Upper lobe of right lung (tissue), 1 donor: ENCODE measurements at places on chromosomes 12 and 14. TPM values are rescaled to one million over a fixed set of nuclear protein-coding genes. Genes with fewer than 3 reads are reported as not detected.

DNA sequence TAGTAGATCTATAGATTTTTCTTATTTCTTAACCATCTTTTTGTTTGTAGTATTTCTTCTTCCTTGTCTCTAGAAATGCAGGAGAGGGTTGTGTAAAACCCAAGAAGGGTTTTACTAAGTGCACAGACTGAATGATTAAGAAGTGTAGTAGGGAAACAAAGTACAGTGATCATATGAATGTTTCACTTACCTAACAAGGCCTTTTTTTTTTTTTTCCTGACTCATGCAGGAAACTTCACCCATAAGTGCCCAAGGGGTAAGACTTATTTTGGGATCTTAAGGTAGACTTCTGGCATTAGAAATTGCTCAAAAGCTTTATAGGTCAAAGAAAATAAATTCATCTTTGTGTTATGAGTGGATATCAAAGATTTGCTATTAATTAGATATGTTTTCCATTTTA is 10.2 kb downstream of the SCN8A start:
- no peak for DNase-seq
- H3K4me3 ChIP-seq, result no peak overlapping the region
- no peaks in the 10 kb centered on the region for H3K4me1 ChIP-seq
- H3K27me3 ChIP-seq, result no peaks in the 10 kb centered on the region

DNA sequence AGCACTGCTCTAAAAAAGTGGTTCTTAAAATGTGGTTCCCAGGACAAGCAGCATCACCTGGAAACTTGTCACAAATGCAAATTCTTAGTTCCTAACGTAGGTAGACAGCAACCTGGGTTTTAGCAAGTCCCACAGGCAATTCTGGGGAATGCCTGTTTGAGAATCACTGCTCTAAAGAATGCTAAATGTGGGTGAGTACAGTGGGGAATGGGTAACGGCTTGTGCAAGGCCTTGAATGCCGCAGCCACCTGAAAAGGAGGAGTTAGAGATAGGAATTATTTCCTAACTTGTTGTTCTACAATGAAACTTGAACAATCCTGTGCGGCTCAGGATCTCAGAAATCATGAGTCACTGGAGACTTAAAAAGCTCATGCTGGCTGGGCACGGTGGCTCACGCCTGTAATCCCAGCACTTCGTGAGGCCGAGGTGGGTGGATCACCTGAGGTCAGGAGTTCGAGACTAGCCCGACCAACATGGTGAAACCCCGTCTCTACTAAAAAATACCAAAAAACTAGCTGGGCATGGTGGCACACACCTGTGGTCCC is 34.9 kb downstream of the GNS start:
- peaks cover 85% of the 10 kb centered on the region for H3K36me3 ChIP-seq
- no peaks in the 10 kb centered on the region for H3K4me1 ChIP-seq
- no peaks in the 10 kb centered on the region for H3K27me3 ChIP-seq
- no peak for DNase-seq

GRCh38 chr14:78829274-78829673 is 659.1 kb downstream of the NRXN3 start:
- H3K27ac ChIP-seq, result no peak overlapping the region
- H3K4me3 ChIP-seq, result no peak overlapping the region
- DNase-seq, result no peak
- no peaks in the 10 kb centered on the region for H3K4me1 ChIP-seq

DNA sequence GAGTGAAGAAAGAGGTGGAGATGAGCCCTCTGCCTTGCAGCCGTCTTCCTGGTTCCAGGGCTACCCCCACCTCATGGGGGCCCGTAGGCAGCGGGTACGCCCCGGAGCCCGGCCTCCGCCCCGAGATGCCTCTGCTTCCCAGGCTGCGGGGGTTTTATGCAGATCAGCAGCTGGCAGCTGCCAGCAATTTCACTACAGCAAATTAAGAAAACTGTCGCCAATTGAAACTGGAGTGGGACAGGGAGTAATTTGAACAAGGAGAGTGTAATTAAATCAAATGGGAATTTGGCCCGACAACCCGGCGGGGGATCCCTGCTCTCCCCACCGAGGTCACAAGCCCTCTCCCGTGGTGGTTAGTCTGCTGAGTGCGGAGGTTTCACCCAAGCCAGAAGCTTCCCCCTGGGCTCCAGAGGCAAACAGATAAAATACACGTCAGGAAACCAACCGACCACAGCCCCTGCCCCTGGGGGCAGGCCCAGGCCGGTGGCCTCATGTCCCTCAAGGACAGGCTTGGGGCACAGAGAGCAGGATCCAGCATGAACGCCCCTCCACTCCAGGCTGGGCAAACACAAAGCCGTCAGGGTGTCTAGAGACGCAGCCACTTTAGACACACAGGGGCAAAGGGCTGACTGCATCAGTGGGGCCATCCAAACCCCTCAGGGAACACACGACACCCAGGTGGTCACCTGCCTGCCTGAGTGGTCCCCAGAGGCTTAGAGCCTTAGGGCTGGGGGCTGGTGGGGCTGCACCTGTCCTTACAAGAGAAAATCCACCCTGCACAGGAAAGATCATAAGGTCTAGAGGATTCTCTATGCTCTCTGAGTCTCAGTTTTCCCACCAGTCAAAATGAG is 53.8 kb downstream of the TESC start:
- H3K4me1 ChIP-seq, result peaks cover 11% of the 10 kb centered on the region
- H3K27ac ChIP-seq, result peak overlapping the region; percentile 8
- no peak for DNase-seq
- H3K36me3 ChIP-seq, result no peaks in the 10 kb centered on the region

GRCh38 chr12:69583203-69583602 is 2.1 kb upstream of the CCT2 start:
- no peak for DNase-seq
- peaks cover 17% of the 10 kb centered on the region for H3K36me3 ChIP-seq
- H3K4me1 ChIP-seq, result peaks cover 9% of the 10 kb centered on the region
- no peak overlapping the region for H3K27ac ChIP-seq
- H3K4me3 ChIP-seq, result no peak overlapping the region

- no peaks in the 10 kb centered on the region for H3K36me3 ChIP-seq
- H3K27ac ChIP-seq, result no peak overlapping the region
- H3K27me3 ChIP-seq, result no peaks in the 10 kb centered on the region
- no peak for DNase-seq
These were observed 3.5 kb upstream of the KLRK1 start for GRCh38 chr12:10393291-10393690.

Gene KIF26A
- 5.9 TPM for total RNA-seq

Gene ENDOU
- 0.32 TPM for total RNA-seq
